Vagina (tissue), 2 donors: ENCODE measurements at places on chromosomes 16 and 17. TPM values are rescaled to one million over a fixed set of nuclear protein-coding genes. Genes with fewer than 3 reads are reported as not detected.

GRCh38 chr17:61248399-61248798, 151.2 kb upstream of the TBX2 start:
- no peak for DNase-seq

The HOXB4 gene
- total RNA-seq, result 1.5 TPM

GRCh38 chr16:49409121-49409520, 35.5 kb downstream of the C16orf78 start:
- DNase-seq, result peak; percentile 72

DNA sequence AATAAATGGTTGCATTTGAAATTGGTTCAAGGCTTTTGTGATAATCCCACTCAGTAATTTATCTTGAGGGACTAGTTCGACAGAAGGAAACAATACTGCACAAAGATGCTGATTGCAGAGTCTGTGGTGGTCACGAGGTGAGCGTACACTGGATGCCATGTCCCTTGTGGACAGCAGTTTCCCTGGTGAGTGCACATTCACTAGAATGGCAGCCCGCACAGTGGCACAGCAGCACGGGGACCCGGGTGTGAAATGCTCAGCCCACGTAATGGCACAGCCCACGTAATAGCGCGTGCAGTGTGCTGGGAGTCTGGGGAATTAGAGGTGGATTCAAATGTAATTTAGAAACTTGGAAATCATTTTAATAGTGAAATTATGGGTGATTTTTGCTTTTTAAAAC, 154.0 kb downstream of the LGALS9B start:
- DNase-seq, result no peak

DNA sequence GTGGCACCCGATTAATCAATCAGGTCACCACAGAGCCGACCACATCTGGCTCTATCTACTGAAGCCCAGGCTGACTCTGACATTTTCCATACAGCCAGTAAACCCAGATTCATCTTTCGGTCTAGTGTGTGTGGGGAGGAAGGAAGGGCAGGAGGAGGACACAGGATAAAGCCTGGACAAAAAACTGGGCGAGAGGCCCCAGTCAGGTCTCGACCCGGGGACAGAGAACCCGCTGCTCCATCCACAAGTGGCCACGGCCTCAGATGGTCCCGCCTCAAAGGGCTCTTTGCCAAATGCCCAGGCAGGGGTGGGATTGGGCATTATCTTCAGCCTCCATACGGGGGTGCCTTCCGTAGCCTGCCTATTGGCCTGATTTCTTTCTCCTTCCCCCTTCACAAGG, 7.8 kb downstream of the ABR start:
- DNase-seq, result no peak

GRCh38 chr17:72926171-72926570, 166.3 kb downstream of the SLC39A11 start:
- DNase-seq, result no peak

DNA sequence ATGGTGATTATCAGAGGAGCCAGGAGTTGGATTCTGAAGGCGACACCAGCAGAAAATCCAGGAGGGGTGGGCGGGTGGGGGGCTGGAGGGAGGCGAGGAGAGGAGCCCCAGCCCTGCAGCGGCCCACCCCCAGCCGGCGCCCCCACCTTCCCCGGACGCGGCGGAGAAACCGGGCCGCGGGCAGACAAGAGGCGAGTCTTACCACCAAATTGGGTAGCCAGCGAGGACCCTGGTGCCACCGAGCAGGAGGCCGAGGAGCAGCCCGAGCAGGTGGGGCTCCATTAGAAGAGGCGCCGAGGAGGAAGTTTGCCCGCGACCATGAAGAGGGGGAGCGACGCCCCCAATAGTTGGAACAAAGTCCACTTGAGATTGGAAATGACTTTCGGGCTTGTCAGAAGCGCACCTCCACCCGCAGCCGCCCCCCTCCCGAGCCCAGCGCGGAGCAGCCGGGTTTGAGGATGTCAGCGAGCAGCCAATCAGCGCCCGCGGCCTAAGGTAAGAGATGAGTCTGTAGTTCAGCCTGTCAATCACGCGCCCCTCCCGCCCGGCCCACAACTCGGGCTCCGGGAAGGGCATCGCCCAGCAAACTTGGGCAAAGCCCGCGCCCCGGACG, at the start of gene WNT3:
WNT3 (minus strand) TSS at position 377 of the 613 bp plus-strand sequence; CDS start at position 282, 95 bp downstream.
- DNase-seq, result no peak

DNA sequence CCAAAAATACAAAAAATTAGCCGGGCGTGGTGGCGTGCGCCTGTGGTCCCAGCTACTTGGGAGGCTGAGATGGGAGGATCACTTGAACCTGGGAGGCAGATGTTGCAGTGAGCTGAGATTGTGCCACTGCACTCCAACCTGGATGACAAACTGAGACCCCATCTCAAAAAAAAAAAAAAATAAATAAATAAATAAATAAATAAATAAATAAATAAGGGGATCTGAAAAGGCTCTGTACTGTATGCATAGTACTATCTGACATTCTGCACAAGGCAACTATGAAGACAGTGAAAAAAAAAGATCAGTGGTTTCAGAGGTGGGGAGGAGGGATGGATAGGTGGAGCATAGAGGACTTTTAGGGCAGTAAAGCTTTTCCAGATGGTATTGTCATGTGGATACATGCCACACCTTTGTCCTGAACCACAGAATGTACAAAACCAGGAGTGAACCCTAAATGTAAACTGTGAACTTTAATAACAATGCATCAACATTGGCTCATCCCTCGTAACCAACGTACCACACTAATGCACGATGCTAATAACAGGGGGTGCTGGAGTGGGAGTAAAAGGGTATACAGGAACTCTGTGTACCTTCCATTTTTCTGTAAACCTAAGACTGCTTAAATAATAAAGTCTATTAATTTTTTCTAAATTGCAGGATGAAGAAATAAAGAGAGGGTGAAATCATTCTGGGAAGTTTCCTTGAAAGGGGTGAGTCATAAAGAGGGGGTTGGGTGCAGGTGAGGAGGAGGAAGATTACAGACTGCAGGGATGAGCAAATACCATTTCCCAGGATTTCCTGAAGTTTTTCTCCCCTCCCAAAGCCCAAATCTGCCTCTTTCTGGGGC, 155.8 kb upstream of the SDK2 start:
- DNase-seq, result no peak

GRCh38 chr17:2030779-2031163, 818 bp downstream of the DPH1 start:
- no peak for DNase-seq

The SCARF1 gene
- total RNA-seq, result 26.3 TPM

- no peak for DNase-seq
Measured at GRCh38 chr17:76531486-76532038, 5.9 kb downstream of the CYGB start.

DNA sequence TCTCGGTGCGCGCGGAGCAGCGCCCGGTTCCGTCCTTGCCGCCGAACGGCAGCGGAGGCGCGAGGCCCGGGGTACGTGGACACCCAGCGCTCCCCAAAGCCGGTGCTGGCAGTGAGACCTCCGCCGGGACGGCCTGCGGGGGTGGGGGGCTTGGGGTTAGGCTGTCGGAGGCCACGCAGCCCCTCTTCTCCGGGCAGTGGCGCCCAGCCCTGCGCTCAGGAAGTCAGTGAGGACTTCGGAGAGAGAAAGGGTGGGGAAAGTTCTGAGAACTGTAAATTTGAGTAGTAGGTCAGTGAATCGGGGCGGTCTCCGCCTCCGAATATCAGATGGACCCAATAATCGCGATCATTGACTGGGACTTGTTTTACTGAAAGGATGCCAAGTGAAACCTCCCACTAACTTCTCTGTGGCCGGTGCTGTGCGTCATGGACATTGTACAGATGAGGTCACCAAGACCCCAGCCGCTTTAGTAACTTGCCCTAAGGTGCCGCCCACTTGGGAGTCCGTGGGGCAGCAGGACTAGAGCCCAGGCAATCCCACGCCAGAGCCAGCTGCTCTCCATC, 468 bp downstream of the IL4R start:
- DNase-seq, result no peak
